ENCODE measurements at places on chromosomes 6 and 20.

- DNase-seq: no peak
Observed at GRCh38 chr6:122799140-122799745, 10.2 kb downstream of the SMPDL3A start.

DNA sequence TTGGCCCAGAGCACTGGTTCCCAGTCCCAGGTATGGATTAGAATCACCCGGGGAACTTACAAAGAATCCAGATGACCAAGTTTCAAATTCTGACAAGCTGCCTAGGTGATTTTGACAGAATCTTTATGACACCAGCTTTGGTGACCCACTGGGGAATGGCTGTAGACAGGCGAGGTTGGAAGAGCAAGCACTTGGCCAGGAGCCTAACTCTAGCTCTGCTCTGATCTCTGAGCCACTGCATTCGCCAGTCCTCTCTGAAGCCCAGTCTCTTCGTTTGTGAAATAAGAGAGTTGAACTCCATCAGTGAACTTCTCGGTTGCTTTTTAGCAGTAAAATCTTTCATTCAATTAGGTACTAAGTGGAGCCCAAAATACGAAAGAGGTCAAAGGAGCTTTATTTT, 161.2 kb downstream of the VEGFA start:
- no peak for DNase-seq

DNA sequence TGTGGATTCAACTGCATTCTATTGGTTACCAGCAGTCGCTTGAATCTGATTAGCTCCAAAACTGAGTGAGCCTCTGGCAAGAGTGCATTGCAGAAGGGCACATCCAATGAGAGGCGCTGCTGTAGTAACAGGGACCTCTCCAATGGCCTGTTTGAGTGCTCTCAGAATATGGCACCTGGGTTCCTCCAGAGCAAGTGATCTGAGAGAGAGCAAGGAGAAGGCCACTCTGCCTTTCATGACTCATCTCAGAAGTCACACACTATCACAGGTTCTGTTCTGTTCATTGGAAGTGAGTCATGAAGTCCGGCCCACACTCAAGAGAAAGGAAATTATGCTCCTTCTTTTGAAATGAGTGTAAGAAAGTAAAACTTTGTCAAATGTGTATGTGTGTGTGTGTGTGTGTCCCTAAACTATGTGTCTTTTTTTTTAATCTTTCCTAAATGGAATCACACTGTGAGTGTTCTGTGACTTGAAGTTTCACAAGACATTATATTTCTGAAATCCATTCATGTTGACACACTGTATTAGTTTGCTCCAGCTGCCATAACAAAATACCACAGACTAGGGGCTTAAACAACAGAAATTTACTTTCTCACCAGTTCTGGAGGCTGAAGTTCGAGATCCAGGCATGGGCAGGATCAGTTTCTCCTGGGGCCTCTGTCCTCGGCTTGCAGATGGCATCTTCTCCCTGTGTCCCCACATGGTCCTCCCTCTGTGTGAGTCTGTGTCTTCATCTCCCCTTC, 138.3 kb upstream of the CDYL start:
- DNase-seq: no peak

DNA sequence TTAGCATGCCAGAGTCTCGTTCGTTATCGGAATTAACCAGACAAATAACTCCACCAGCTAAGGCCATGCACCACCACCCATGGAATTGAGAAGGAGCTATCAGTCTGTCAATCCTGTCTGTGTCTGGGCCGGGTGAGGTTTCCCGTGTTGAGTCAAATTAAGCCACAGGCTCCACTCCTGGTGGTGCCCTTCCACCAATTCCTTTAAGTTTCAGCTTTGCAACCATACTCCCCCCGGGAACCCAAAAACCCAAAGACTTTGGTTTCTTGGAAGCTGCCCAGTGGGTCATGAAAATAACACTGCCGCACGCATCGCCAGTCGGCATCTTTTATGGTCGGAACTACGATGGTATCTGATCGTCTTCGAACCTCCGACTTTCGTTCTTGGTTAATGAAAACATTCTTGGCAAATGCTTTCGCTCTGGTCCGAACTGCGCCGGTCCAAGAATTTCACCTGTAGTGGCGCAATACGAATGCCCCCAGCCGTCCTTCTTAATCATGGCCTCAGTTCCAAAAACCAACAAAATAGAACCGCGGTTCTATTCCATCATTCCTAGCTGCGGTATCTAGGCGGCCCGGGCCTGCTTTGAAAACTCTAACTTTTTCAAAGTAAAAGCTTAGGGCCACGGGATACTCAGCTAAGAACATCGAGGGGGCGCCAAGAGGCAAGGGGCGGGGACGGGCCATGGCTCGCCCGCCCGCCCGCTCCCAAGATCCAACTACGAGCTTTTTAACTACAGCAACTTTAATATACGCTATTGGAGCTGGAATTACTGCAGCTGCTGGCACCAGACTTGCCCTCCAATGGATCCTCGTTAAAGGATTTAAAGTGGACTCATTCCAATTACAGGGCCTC, 1958.5 kb upstream of the DEFB115 start:
- DNase-seq: no peak

GRCh38 chr20:44910690-44911262, 916 bp downstream of the PABPC1L start:
- no peak for DNase-seq

DNA sequence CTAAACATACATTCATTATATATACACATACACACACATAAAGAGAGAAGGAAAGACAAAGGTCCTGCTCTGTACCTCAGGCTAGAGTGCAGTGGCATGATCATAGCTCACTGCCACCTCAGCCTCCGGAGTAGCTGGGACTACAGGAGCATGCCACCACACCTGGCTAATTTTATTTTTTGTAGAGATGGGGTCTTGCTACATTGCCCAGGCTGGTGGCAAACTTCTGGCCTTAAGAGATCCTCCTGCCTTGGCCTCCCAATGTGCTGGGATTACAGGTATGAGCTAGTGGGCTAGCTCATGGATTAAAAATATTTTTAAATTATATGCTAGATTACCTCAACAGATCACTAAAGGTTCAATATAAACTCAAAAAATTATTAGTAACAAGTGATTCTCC, 30.3 kb downstream of the NUDT3 start:
- DNase-seq: no peak

- no peak for DNase-seq
Observed at GRCh38 chr6:107534571-107535141, 44.7 kb downstream of the SOBP start.

GRCh38 chr6:167993831-167994230, 3.6 kb upstream of the KIF25 start:
- DNase-seq: no peak

- DNase-seq: no peak
Observed at GRCh38 chr20:59421089-59421488, 120.7 kb downstream of the EDN3 start.

GRCh38 chr6:14258695-14259593, 141.4 kb downstream of the CD83 start:
- no peak for DNase-seq

- peak; percentile 51 for DNase-seq
Observed at GRCh38 chr20:41692479-41693135, 74.4 kb upstream of the CHD6 start.

DNA sequence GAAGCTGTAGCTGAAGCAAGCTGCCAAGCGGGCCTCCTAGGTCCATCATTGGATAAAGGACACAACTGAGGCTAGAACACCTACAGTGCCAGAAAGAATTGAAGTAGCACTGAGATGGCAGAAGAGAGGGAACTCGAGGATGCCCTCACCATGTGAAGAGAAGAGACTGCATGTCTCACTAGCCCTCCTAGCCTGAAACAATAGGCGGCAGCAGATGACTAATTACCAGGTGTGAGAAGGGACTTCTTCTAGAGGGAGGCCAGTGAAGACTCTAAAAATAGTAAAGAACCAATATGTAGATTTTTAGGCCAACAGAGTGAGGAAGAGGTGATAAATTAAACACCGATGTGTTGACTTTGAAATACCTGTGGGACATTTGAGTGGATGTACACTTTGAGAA, 50.3 kb downstream of the LGSN start:
- no peak for DNase-seq

All from NCI-H1105 (cell line).